ENCODE measurements at places on chromosomes 2 and 18.

GRCh38 chr2:209389171-209389618, 34.7 kb upstream of the MAP2 start:
- DNase-seq, result no peak

DNA sequence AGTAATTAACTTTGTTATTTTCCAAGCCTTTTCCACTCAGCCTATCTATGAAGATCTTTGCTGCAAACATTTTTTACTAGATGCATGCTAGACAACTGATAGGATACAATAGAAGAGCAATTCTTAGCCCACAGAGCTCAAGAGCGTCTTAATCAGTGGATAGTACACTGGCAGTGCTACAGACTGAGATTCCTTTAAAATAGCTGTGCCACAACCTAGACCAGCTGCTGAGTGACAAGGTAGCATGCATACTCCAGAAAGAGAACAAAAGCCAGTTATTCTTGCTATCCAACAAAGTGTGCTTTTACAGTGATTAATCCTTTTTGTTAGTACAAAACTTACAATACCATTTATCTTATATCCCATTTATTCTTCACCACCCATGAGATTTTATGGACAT, 507.9 kb upstream of the SYT4 start:
- DNase-seq, result no peak

GRCh38 chr2:112938904-112939303, 27.9 kb downstream of the IL37 start:
- DNase-seq, result no peak

- DNase-seq, result peak; percentile 33
These were observed 211.6 kb downstream of the MGAT5 start for GRCh38 chr2:134465228-134466105.

DNA sequence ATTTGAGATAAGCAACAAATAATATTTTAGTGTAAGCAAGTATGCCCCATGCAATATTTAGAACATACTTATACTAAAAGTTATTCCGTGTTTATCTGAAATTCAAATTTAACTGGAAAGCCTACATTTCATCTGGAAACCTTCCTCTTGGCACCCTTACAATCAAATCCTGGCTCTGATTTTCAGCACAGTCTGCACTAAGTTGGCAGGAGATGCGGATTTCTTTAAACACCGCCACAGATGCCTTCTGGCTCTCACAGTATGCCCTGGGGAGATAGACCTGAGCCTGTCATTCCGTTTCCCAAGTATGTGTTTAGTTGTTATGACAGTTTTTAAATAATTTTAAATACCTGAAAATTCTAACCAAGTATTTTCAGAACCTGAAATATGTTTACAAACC, 7.3 kb upstream of the MLPH start:
- DNase-seq, result no peak

DNA sequence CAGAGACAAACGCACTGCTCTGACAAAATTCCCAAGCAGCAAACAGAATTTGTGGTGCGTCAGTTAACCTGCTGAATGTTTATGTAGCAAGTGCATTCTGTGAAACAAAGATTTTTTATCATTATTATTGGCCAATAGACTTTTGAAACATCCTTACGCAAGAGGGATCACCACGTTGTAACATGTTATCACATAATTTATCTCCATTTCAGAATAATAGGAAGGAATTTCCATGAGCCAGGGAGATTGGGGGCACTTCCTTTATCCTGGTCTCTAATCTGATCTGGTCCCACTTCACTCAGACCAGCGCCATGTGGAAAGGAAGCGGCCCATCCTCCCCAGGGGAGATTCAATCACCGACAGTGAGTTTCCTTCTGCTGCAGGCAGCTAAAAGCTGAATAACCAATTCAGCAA, 166.1 kb downstream of the PID1 start:
- DNase-seq, result no peak

GRCh38 chr2:102735416-102736109, 26.3 kb upstream of the TMEM182 start:
- no peak for DNase-seq

DNA sequence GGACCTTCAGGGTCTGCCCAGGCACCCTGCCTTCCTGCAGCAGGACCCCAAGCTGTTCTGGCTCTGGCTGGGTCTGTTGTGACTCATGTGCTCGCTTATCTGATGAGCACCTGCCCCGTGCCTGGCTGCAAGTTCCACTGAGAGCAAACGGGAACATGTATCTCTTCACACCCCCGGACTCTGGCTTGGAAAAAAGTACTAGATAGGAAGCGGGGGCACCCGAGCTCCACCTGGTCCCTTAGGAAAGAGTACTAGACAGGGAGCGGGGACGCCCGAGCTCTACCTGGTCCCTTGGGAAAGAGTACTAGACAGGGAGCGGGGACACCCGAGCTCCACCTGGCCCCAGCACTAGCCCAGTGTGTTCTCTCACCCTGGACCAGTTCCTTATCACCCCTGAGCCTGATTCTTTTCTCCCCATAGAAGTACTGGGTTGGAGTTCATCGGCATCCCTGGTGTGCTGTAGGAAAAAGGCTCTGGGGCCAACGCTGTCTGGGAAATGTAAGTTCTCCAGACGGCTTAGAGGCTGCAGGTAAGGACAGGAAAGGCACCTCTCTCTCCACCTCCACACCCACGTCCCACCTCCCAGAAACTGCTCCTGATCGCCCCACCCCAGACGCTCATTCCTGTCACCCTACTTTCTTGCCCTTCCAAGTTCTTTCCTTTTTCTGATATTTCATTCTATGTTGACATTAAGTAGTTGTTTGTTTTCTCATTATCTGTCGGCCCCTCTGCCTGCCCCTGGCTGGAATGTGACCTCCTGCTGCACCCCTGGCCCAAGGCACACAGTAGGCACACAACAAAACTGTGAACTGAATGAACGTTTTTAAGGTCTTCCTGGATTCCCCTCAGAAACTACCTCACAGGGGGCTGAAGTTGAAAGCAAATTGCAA, 40.2 kb downstream of the HDAC4 start:
- peak; percentile 54 for DNase-seq

GRCh38 chr2:182638667-182639066, 77.4 kb upstream of the DNAJC10 start:
- DNase-seq, result no peak

- DNase-seq, result peak; percentile 56
These were observed 16.9 kb downstream of the INPP4A start for GRCh38 chr2:98461498-98462049.

DNA sequence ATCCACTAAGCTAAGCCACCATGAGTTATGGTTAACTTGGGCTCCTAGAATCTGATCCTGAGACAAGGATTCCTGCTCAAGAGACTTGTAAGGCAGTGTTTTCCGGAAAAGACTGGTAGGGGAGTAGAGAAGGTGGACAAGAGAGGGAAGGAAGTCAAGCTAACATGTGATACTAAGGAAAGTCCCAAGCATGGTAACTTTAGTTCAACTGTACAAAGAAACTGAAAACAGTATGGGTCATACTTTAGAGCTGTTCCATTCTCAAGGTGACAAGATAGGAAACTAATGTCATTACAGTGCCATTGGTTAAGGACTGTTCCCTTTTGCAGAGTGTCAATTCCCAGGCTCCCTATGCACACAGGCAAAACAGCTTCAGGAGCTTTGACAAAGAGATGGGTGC, 5.8 kb downstream of the MYO5B start:
- no peak for DNase-seq

DNA sequence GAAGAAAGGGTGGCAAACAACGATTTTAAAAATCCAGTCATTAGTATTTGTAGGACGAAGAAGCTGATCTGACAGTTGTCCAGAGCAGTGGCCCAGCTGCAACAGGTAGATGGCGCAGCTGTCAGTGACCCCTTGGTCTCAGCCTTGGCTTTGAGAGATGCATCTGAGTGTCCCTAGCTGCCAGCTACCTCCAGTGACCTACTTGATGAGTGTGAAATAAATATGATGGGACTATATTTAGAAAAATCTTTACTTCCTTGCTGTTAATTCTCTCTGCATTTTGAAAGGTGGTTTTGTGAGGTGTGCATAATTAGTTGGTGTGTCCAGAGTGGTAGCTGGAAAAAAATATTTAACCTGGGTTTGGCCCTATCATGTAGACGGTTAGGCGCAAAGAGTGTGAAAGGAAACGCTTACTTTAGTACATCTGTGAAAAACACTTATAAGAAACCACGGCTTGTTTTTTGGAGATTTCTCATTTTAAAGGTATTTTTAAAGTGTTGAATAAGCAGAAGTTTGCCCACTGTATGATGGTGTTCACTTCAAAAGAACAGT, 963 bp downstream of the INPP1 start:
- no peak for DNase-seq

DNA sequence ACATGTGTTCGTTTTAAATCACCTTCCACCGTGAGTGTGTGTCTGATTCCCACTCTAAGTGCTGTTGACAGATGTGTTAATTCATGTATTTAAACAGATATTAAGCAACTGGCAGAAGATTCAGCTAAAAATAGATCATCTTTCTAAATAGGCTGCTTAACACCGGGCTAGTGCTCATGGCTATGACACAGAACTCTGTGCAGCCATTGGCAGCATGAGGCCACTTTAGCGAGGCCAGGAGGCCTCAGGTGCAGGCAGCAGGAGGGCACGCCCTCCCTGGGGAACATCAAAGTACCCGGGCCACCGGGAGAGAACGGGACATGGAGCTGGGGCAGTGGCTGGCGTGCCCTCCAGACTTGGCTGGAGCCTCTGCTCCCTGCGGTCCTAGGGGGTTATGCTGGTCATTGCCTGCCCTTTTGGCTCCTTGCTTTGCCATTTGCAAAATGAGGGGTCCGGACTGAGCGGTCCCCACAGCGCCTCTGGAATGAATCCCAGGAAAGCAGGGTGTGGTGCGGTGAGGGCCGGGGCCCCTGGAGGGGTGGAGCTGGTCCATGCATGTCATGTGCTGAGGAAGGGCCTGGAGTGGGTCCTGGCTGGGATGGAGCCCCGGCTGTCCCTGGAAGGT, 62.8 kb upstream of the HDAC4 start:
- no peak for DNase-seq

GRCh38 chr2:124810132-124810531, 785.0 kb downstream of the CNTNAP5 start:
- DNase-seq, result no peak

GRCh38 chr18:41153871-41154270, 801.2 kb upstream of the PIK3C3 start:
- no peak for DNase-seq

GRCh38 chr2:59312967-59313940, 1072.1 kb upstream of the FANCL start:
- no peak for DNase-seq

DNA sequence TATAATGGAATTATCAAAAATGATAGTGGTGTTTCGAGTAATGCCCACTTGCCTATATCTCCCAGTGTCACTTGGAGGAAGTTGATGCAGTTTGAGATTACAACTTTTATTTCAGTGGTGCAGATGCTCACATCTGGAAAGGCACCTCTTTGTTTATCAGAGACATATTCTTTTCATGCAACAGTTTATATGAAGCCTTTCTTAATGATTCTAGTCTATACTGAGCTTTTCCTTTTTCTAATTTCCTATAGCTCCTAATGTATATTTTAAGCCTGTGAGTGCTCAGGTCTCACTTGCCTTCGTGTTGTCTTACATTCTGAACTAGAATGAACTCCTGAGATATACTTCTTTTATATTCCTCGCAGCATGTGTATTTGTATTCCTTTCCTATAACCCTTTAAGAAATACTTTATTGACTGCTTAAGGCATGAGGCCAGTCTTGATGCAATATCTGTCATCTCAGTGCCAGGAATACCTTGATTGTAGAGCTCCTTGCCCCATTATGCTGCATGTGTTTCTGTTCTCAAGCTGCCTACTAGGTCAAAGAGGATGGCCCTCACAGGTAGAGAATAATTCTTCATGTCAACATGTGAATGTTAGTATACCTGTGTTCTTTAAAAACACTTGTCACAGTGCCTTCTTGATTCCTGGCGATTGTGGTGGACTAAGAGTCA, 52.6 kb downstream of the VRK2 start:
- no peak for DNase-seq

GRCh38 chr2:71614976-71615766, 161.8 kb downstream of the DYSF start:
- DNase-seq, result peak; percentile 24

DNA sequence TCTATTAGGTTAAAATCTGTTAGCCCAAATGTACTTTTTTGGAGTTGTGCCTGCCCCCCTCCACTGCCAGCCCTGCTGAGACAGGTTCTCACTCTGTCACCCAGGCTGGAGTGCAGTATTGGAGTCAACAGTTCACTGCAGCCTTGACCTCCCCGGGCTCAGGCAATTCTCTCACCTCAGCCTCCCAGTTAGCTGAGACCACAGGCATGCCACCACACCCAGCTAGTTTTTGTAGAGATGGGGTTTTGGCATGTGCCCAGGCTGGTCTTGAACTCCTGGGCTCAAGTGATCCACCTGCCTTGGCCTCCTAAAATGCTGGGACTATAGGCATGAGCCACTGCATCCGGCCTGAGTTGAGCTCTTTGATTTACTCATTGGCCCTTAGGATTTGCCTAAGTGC, 110.7 kb downstream of the ICA1L start:
- DNase-seq, result no peak

GRCh38 chr18:70082430-70082829, 123.1 kb downstream of the RTTN start:
- DNase-seq, result no peak

DNA sequence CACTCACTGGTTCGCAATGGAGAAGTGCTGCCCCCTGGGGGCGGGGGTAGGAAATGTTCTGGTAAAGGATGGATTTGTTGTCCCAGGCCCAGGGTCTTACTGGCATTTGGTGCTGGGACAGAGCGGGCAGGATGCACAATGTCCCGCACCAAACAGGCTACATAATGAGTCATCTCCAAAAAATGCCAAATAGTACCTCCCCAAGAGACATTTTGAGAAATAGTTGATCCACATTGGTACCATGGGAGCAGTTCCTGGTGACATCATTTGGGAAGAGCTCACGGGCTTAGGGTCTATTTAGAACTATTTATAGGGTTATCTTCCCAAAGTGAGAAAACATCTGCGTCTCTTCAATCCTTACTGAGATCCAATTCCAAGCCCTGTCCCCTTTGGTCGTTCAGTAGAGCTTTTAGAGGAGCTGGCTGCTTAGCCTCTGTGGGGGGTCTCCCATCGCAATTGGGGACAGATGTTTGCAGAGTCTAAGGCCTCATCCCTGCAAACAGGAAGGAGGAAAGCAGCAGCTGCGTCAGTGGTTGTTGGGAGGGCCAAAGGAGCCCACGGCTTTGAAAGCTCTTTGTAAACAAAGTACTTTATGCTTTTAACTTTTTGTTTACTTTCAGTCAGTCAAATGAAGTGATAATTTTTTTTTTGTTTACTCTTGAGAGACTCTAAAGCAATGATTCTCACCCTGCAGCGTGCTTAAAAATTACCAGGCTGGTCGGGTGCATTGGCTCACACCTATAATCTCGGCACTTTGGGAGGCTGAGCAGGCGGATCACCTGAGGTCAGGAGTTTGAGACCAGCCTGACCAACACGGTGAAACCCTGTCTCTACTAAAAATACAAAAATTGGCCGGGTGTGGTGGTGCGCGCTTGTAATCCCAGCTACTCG, 49.3 kb downstream of the GREB1 start:
- DNase-seq, result peak; percentile 85

DNA sequence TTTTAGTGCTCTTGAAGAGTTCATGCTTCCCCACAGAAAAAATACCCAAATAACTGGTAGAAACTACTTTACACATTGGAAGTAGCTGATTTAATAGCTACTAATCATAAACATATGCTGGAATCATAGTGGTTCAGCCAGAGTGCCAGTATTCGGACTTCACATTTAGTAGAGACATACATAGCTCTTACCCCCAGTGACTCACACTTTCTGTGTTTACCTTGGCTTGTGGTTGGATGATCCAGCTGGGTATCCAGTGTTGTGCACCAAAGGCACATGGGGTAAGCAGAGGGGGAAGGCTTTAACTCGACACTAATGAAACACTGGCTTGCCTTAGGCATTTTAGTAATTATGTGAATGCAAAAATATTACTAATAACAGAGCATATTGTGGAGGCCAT, 18.1 kb downstream of the ARHGAP28 start:
- no peak for DNase-seq

- DNase-seq, result no peak
These were observed 35.5 kb downstream of the LIPG start for GRCh38 chr18:49597157-49597931.

Measured in activated CD8-positive, alpha-beta memory T cell treated with anti-CD3 and anti-CD28 coated beads for 24 hours (primary cell).